ENCODE measurements at places on chromosomes 7 and 10.
A peak's percentile ranks its signal among the peaks of the same experiment; 100 is the strongest.

GRCh38 chr7:145016068-145016467 is 180.2 kb upstream of the TPK1 start:
- no peak for DNase-seq

DNA sequence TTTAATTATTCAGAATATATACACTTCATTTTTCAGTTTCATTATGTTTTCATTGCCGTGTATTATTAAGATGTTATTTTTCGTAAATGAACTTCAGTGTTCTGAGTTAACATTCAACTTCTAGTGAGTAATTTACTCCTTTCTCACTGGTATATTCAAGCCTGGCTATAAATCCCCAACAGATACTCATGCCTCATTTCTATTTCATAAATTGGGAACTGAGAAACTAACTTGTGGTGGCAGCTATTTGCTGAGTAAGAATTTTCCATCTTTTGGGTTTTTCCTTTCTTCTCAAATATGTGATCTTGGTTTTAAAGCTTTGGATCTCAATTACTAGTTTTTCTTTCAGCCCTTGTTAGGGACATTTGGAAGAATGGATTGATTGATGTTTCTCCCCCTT is 281.1 kb downstream of the CDK14 start:
- no peak for DNase-seq

- DNase-seq, result no peak
Observed at GRCh38 chr10:10530313-10530712, 487.4 kb upstream of the CELF2 start.

DNA sequence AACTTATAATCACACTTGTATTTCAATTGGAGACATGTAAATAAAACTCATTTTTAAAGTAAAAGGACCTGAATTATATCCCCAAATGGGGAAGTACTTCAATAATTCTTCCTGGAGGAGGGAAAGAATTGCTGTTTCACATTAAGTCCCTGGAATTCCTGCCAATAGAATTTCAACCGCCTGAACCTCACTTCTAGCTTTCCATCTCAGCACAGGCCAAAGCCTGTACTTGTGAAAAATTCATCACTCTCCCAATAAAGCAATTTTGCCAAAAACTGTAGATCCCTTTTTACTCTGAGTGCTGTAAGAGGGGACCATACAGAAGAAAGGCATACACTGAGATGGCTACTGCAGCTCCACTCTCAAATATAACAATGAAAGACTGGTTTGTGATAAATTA is 54.8 kb downstream of the CADPS2 start:
- no peak for DNase-seq

GRCh38 chr7:85602196-85602595 is 415.3 kb upstream of the SEMA3D start:
- DNase-seq, result no peak

DNA sequence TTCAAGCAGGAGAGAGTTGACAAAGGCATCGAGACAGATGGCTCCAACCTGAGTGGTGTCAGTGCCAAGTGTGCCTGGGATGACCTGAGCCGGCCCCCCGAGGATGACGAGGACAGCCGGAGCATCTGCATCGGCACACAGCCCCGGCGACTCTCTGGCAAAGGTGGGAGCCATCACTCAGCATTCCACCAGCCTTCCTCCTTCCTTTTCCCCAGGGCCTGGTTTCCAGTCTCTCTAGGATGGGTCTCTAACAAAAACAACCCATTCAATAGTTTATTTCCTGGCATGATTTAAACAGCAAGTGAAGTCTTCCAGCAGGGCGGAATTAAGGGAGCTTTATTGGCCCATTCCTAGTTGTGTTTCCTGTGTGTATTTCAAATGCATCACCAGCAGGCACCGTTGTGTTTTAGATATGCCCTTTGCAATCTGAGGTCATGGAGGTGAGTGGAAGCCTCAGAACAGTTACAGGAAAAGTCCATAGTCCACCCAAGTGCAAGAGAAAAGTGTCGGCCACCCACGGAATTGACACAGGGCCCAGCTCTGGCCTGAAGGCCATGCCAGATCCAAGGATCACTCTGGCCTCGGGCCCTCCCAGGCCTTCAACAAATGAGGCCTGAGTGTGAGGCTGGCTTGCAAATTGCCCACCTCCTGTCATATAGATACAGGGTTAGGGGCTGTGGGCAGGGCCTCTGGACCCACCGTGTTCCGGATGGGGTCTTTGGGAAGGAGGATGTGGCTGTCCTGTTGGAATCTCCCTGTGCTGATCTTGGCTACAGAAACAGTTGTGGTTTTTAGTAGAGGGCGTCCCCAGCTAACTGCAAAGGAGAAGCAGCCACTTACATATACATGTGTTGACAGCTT is 46.9 kb upstream of the TRIM8 start:
- DNase-seq, result peak; percentile 87

- DNase-seq, result no peak
Observed at GRCh38 chr10:118760265-118760664, 5.5 kb upstream of the CACUL1 start.

- no peak for DNase-seq
Observed at GRCh38 chr7:33024189-33024757, 38.3 kb downstream of the NT5C3A start.

DNA sequence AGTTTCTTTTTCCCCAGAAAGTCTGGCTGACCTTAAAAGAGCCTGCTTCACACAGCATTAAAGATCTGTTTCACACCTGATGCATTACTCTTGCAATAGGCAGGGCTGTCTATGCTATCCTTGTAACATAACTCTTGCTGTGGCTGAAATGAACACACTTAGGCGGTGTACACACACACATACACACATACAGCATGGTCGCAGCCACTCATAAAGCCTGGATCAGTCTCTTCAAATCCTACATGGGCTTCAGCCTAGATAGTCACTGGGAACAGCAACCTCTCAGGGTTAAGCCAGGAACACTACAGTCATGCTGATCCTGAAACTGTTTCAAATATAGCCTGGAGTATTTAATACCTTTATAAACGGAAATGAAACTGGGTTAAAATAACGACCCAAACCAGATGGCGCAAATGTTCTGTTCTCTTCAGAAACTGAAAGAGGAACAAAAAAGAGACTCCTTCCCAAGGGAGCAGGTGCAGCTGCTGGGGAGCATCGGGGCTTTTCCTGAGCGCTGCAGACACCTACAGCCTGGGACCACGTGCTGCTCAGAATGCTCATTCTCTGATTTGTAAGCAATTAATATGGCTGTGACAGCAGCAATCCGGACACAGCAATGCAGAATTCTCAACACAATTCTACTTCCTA is 61.0 kb upstream of the SFMBT2 start:
- peak; percentile 39 for DNase-seq

- DNase-seq, result no peak
Observed at GRCh38 chr10:78889536-78890063, 179.2 kb upstream of the ZMIZ1 start.

- DNase-seq, result no peak
Observed at GRCh38 chr10:1674501-1674900, 62.8 kb downstream of the ADARB2 start.

DNA sequence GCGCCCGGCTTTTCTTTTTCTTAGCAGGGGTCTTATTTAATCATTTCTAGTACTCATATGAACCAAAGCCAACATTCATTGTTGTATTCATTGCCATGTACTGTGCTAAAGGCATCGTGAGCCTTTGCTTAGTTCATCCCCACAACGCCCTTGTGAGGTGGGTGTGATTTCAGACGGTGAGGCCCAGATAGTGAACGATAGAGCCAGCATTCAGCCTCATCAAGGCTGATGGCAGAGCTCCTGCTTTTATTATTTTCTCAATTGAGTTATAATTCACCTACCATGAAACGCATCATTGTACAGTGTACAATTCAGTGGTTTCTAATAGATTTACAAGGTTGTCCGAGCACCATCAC is 50.1 kb downstream of the HK1 start:
- DNase-seq, result no peak

DNA sequence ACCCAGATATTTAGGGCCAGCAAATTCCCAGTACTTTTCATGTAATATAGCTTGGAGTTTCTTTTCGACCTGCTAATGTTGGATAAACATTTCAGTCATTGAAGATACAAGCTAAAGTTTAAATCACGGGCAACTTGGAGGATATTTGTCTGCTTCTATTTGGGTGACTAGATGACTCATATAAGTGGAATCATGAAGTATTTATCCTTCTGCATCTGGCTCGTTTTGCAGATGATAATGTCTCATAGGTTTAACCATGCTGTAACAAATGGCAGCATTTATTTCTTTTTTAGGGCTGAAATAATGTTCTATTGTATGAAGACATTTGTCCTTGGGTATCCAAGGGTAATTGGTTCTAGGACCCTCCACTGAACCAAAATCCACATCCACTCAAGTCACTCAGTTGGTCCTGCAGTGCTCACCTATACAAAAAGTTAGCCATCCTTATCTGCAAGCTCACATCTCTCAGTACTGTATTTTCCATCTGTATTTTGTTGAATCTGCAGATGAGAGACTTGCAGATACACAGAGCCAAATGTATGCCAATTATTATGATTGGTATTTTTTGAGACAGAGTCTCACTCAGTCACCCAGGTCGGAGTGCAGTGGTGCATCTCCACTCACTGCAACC is 187.2 kb upstream of the CSTF2T start:
- no peak for DNase-seq

- no peak for DNase-seq
Observed at GRCh38 chr10:21530168-21530567, 3.9 kb upstream of the MLLT10 start.

GRCh38 chr10:91105269-91105668 is 115.2 kb upstream of the PCGF5 start:
- DNase-seq, result no peak

DNA sequence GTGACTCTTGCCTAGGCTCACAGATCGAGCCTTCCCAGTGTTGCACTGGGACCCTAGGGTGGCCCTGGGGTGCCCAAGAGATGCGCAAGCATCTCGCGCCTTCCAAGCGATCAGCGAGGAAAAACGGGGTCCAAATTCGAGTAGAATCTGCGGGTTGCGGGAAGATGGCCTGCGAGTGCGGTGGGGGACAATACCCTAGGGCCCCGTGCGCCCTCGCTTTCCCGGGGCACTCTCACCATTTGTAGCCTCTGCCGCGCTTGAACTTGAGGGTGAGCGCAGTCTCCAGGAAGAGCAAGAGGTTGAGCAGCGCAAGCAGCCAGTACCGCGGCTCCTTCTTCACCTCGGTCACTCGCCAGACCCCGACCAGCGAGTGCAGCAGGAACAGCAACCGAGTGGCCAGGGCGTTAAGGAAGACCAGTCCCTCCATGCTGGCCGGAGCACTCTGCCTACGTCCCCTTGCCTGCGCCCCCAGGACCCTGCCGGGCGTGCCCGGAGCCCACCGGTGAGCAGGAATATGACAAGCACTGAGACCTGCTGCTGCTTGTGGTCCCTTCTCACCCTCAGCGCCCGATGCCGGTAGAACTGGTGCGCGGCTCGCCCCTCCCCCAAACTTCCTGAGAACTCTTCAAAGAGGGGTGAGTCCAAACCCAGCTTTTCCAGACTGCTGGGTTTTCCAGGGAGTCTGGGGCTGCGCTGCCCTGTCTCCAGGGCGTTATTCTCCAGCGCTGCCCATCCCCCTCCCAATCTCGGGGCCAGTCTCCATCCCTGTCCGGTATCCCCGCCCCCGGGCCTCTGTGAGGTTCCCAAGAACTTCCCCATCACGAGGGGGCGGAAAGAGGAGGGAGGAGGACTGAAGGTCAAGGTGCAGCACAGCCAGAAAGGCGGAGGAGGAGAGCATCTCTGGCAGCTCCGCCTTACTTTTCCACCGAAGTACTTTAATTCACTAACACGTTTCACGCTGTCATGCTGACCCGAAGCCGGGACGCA is at the start of gene TMEM26:
TSS of gene TMEM26 (minus strand) at position 727 of the 987 bp plus-strand sequence. CDS start at position 427, 300 bp downstream.
- no peak for DNase-seq

- DNase-seq, result no peak
Observed at GRCh38 chr10:70851597-70852475, 36.1 kb downstream of the SGPL1 start.

DNA sequence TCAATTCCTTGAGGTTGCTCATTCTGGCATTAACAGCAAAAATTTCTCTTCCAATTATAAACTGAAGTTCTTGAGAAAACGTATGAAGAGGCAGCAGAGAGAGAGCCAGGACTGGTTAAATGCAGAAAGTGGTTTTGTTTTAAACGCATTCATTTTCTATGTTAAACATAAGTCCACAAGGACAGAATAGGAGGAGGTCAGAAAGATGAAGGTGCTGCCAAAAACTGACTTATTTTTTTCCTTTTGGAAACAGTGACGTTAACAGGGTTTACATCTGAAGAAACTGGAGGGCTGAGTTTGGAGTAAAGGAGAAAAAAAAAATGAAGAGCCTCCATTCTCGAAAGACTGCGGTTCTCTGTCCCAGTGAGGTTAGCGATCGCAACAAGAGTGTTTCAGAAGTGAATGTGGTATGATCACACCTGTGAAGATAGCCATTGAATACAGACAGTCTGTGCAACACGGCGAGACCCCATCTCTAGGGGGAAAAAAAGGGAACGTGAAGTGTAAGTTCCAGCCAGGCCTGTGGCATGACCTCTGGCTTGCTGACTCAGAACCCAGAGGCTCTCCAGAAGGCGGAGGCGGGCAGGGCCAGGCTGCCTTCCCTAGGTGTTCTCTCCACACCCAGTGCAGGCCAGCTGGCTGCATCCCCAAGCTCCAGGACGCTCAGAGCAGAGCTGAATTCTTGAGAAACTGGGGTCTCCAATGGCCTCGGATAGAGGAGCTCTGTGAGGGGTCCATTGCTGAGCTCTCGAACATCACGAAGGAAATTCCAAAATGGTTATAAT is 84.0 kb downstream of the CHST15 start:
- no peak for DNase-seq

- peak; percentile 86 for DNase-seq
Observed at GRCh38 chr10:79266543-79267312, 80.5 kb upstream of the PPIF start.
